Brain pericyte (primary cell): ENCODE measurements at places on chromosomes 3 and 15.

DNA sequence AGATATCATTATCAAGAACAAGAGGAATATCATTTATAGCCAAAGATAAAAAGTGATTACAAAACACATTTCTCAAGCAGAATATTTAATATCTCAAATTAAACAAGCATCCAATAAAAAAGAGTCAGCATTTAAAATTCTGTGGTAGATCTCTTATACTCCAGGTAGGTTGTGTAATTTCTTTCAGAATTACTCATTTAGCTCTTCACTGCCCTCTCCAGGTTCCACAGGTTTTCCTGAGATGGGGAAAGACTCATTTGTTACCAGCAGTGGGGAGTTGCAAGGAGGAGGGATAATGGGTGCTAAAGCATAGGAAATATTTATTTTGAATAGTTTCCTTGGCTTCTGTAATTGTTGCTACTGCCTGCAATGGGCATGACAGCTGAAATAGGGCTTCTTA, 83.1 kb upstream of the RASGRP1 start:
- no peak for DNase-seq

DNA sequence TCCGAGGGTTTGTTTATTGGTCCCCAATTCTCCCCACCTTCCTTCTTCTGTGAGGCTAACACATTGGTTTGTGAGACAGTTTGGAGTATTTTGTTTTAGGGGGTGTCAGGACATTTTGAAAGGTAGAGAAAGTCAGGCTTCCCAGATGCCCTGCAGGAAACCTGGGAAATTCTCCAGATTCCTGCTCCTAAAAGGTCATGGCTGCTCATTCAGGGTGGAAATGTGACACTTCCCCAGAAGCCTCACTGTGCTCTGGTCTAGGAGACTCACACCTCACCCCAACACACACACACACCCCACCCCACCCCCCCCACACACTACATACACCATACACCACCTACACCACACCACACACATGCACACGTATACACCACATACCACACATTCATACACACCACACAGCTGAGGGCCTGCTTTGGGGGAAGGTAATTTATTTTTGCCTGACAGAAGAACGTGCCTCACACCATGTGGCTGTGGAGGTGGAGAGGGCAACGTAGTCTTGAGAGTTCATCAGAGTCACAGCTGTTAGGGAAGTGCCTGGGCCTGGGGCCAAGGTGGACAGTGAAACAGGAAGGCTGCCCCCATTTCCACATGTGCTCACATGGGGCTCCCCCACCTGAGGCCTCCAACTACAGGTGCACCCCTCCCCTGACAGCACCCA, 40.4 kb upstream of the LIMD1 start:
- no peak for DNase-seq

DNA sequence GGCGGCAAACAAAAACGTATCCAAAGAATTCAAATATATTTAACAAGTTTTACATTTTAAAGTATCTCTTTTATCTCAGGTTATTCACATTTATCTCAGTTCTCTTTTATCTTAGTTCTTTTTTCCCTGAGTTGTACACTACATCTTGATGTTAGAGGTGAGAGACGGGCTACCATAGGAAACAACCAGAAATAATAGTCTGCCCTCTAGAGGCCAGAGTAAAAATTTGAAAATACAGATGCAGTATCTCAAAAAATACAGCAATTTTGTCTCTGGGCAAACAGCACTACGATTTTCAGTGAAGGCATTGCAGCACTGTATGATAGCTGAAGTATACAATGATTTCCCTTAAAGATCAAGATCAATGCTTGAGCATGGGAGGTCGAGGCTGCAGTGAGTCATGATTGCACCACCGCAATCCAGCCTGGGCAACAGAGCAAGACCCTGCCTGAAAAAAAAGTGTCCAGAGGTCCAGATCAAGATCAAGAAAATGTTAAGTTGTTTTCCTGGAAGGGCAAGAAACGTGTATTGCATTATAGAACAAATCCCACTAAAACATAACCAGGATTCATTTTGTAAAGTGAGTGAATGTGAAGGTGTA, 82.6 kb upstream of the ATP11B start:
- DNase-seq, result no peak

GRCh38 chr3:71713041-71713440, 12.2 kb downstream of the EIF4E3 start:
- DNase-seq, result no peak

DNA sequence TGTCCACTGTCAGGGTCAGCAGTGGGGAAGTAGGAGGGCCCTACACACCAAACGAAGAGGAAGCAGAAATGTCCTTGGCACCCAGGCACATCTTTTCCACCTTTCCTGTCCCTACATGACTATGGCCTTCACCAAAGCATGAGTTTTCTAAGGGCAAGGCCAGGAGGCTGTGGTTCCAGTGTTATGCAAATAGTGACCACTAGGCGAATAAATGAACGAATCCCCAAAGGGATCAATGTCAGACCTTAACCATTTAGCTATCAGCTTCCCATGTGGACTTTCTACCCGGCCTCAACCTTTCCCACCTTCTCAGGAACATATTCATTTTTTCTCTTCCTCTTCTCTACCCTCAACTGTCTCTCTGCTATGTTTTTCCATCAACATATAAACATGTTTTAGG, 63.1 kb downstream of the NTRK3 start:
- DNase-seq, result no peak

GRCh38 chr15:63198371-63199250, 9.2 kb downstream of the RAB8B start:
- DNase-seq, result no peak

- no peak for DNase-seq
Measured at GRCh38 chr3:194137008-194137505, 1.1 kb downstream of the HES1 start.

DNA sequence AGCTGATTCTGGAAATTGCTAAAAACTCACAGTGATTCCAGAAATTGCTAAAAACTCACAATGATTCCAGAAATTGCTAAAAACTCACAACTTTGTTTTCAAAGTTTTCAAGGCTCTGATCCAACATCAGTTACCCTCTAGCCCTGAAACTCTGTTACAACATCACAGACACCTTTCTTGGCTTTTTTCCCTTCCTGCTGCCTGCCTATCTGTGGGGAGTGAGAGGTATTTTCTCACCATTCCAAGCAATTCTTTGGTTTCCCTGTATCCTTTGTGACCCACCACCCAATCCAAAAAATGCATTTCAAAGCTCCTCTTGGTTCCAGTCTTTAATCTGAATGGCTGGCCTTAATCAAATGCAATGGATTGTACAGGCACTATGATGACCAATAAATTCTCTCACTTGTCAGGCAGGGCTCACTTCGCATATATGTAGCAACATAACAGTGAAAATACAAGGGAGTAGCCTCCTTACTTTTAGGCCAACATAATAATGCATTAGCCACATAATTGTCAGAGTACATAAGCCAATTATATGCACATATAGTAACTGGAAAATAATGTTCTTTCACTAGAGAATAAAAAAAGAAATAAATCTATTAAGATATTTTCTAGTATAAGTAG, 1139.0 kb downstream of the ROBO2 start:
- DNase-seq, result no peak

DNA sequence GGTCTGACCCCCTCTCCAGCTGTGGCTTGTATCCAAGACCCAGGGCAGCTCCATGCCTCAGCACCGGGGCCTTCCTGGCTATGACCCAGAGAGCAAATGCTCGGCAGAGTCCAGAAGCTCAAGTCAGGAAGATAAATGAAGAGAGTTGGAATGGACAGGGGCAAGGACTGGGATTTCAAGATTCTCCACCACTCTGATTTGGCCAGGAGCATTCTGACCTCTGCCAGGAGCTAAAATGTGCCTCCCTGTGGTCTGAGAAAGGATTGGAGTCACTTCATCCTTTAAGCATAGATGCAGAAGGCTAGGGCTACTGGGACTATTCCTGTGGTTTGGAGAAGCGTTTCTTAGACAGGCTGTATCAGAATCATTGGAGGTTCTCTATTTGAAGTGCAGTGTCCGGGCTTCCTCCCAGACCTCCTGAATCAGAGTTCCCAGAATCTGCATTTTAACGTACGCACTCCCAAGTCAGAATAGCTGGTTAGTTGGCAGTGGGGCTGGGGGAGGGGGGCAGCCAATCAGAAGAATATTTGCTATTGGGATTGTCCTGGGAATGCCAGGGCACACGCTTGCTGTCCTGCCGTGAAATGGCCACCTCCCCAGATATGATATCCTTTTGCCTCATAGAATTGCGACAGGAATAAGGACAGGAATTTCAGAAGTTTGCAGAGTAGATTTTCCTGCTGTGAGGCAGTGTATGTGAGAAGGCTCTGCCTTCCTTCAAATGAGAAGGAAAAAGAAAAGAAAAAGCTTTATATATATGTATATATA, 57.4 kb downstream of the HRH1 start:
- DNase-seq, result no peak

GRCh38 chr15:72585476-72586058, 68.9 kb upstream of the GOLGA6B start:
- no peak for DNase-seq

DNA sequence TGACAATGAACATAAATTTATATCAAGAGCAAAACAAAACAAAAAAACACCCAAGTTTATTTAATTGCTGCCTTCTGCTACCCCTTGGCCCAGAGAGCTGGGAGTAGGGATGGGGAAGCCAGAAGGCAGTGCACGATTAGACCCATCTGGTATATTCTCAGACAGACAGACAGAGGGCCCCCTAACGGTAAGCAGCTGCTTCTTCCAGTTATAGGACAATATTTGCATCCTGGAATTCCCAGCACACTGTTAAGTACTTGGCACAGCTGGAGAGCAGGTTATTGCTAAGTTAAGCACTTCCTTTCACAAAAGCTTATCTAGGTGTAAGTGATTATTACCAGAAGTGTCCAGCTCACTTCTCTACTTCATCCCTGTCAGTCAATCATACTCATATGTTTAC, 39.3 kb downstream of the C2CD4B start:
- DNase-seq, result no peak

- no peak for DNase-seq
Measured at GRCh38 chr3:42122261-42123011, 31.3 kb downstream of the TRAK1 start.
